H1 (cell line): ENCODE measurements at places on chromosomes 5 and 9. TPM values are rescaled to one million over a fixed set of nuclear protein-coding genes. Genes with fewer than 3 reads are reported as not detected.

The ZNF879 gene
- 1.4 and 2.2 TPM in 2 replicates for polyA plus RNA-seq

GRCh38 chr9:31146485-31147166, 1237.8 kb upstream of the ACO1 start:
- no peaks in the 10 kb centered on the region for H3K27me3 ChIP-seq
- no peak overlapping the region for H3K4me3 ChIP-seq
- H3K4me1 ChIP-seq = no peaks in the 10 kb centered on the region
- no peaks in the 10 kb centered on the region for H3K36me3 ChIP-seq
- H3K27ac ChIP-seq = no peak overlapping the region

DNA sequence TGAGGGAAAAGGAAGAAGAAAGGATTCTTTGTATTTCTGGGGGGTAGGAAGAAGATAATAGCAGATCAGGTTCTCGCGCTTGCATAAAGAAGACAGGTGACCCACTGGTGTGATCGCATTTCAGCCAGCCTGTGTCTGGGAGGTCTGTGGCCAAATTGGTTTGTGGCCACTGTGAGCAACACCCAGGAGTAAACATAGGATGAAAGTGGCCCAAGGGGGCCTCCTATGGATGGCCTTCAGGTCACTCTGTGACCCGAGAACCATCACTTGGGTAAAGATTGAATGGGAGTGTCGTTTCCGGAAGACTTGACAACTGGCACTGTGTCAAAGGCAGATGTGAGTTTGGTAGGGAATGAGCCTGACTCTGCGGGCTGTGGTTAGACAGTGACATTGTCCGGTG, 34.2 kb downstream of the RAI14 start:
- DNase-seq = no peak
- no peak overlapping the region for H3K4me3 ChIP-seq
- H3K4me1 ChIP-seq = peaks cover 11% of the 10 kb centered on the region; the same call in 1 of the 2 replicates
- 0 out of 2 replicates have a peak overlapping the region, but pooled peaks have one; percentile 17 for H3K27ac ChIP-seq
- H3K36me3 ChIP-seq = peaks cover 28% of the 10 kb centered on the region

DNA sequence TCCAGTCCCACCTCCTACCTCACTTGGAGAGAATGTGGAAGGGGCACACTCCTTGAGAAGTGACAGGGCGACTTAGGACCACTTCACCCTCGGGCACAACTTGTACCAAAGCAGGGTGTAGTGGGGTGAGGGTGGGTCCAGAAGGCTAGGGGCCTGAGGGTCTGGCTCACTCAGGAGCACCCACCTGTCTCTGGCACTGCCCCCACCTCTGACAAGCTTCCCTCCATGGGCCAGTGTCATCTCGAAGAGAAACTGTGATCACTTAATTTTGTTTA, 76.9 kb upstream of the OLFM1 start:
- no peak overlapping the region for H3K27ac ChIP-seq
- H3K4me1 ChIP-seq = peaks cover 6% of the 10 kb centered on the region; the same call in 1 of the 2 replicates
- no peaks in the 10 kb centered on the region for H3K36me3 ChIP-seq
- no peak for DNase-seq
- no peaks in the 10 kb centered on the region for H3K27me3 ChIP-seq

The CDH9 gene
- 0.57 and 1.0 TPM in 2 replicates for polyA plus RNA-seq

- no peak overlapping the region for H3K27ac ChIP-seq
- H3K4me1 ChIP-seq = peaks cover 3% of the 10 kb centered on the region
- no peak for DNase-seq
- H3K4me3 ChIP-seq = no peak overlapping the region
Observed at GRCh38 chr5:79263-79662, 12.7 kb upstream of the PLEKHG4B start.

The SLC34A3 gene
- 0.06 and 0.08 TPM in 2 replicates for polyA plus RNA-seq

The NUTM2G gene
- 0.27 and 0.42 TPM in 2 replicates for polyA plus RNA-seq

- H3K4me3 ChIP-seq = no peak overlapping the region
- H3K36me3 ChIP-seq = no peaks in the 10 kb centered on the region
Observed at GRCh38 chr9:99000476-99001395, 57.0 kb downstream of the COL15A1 start.

The HAVCR2 gene
- polyA plus RNA-seq = 0.03 and 0.06 TPM in 2 replicates

The ELAVL2 gene
- 2.4 and 4.9 TPM in 2 replicates for polyA plus RNA-seq

- H3K36me3 ChIP-seq = no peaks in the 10 kb centered on the region
- H3K4me1 ChIP-seq = peaks cover 4% of the 10 kb centered on the region; the same call in 1 of the 2 replicates
- no peak overlapping the region for H3K4me3 ChIP-seq
- H3K27ac ChIP-seq = no peak overlapping the region
Observed at GRCh38 chr5:59186623-59187022, 603.7 kb downstream of the RAB3C start.
